ENCODE measurements at places on chromosomes 1 and 21. TPM values are rescaled to one million over a fixed set of nuclear protein-coding genes. Genes with fewer than 3 reads are reported as not detected.

Gene NEGR1
- not detected for total RNA-seq

Gene TCHHL1
- total RNA-seq = not detected

Gene ANKRD65
- total RNA-seq = not detected

Gene B3GALT5
- total RNA-seq = not detected

Gene PIP5K1A
- total RNA-seq = 65.2 TPM

Gene TMEM51
- total RNA-seq = not detected

GRCh38 chr21:26389971-26390641 lies 183.0 kb downstream of the CYYR1 start:
- DNase-seq = no peak
- no peak overlapping the region for H3K27ac ChIP-seq
- H3K27me3 ChIP-seq = no peaks in the 10 kb centered on the region
- H3K4me3 ChIP-seq = no peak overlapping the region

- H3K4me1 ChIP-seq = no peaks in the 10 kb centered on the region
- DNase-seq = no peak
- H3K4me3 ChIP-seq = no peak overlapping the region
- H3K27me3 ChIP-seq = no peaks in the 10 kb centered on the region
- no peaks in the 10 kb centered on the region for H3K36me3 ChIP-seq
Observed at GRCh38 chr1:55959136-55959548, 620.2 kb downstream of the PLPP3 start.

- DNase-seq = no peak
- H3K27ac ChIP-seq = no peak overlapping the region
- H3K4me1 ChIP-seq = peaks cover 21% of the 10 kb centered on the region
Observed at GRCh38 chr1:31871703-31872102, 55.9 kb upstream of the SPOCD1 start.

GRCh38 chr1:63982201-63982600 lies 208.4 kb downstream of the ROR1 start:
- no peaks in the 10 kb centered on the region for H3K36me3 ChIP-seq
- no peak for DNase-seq
- no peaks in the 10 kb centered on the region for H3K4me1 ChIP-seq
- H3K27me3 ChIP-seq = no peaks in the 10 kb centered on the region
- H3K27ac ChIP-seq = no peak overlapping the region

DNA sequence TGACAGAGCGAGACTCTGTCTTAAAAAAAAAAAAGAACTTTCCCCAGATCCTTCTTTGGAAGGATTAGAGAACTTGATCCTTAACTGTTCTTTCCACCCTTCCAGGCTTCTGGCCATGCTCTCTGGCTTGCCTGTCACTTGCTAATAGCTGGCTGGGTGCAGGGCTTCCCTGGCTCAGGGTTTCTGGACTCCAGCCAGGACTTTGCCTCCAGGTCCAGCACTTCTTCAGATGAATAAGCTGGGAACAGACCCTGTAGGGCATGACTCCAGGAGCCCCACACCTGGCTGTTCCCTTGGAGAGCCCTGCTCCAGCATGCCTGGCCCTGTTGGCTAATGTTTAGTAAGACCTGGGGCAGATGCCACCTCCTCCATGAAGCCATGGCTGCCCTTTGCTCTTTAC lies 3.3 kb upstream of the NT5C1A start:
- H3K27me3 ChIP-seq = peaks cover 14% of the 10 kb centered on the region
- no peak overlapping the region for H3K27ac ChIP-seq
- no peak overlapping the region for H3K4me3 ChIP-seq
- DNase-seq = no peak
- no peaks in the 10 kb centered on the region for H3K36me3 ChIP-seq

- H3K4me3 ChIP-seq = no peak overlapping the region
- H3K4me1 ChIP-seq = no peaks in the 10 kb centered on the region
- H3K36me3 ChIP-seq = no peaks in the 10 kb centered on the region
- no peak overlapping the region for H3K27ac ChIP-seq
- DNase-seq = no peak
Observed at GRCh38 chr1:79398501-79398900, 392.0 kb upstream of the ADGRL4 start.

- no peak for DNase-seq
- no peaks in the 10 kb centered on the region for H3K4me1 ChIP-seq
- H3K4me3 ChIP-seq = no peak overlapping the region
- H3K36me3 ChIP-seq = no peaks in the 10 kb centered on the region
Observed at GRCh38 chr1:14142397-14143100, 442.6 kb downstream of the PRDM2 start.

DNA sequence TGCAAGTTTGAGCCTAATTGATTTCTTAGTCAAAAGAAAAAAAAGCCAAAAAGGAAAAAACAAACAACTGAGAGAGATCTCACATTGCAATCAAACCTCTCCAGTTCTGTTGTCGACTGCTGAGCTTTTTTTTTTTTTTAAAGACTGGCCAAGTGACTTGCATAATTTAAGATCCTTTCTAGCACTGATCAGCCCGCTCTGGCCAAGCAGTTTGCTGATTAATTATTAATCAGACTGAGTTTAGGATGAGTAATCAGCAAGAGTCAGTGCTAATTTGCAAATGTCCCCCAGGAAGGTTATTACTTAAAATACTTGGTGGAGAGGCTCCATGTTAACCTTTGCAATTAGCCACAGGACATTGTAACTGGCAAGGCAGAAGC lies 39.3 kb downstream of the HMGB4 start:
- H3K27me3 ChIP-seq = no peaks in the 10 kb centered on the region
- no peaks in the 10 kb centered on the region for H3K36me3 ChIP-seq
- H3K4me1 ChIP-seq = no peaks in the 10 kb centered on the region
- no peak for DNase-seq
- H3K4me3 ChIP-seq = no peak overlapping the region

DNA sequence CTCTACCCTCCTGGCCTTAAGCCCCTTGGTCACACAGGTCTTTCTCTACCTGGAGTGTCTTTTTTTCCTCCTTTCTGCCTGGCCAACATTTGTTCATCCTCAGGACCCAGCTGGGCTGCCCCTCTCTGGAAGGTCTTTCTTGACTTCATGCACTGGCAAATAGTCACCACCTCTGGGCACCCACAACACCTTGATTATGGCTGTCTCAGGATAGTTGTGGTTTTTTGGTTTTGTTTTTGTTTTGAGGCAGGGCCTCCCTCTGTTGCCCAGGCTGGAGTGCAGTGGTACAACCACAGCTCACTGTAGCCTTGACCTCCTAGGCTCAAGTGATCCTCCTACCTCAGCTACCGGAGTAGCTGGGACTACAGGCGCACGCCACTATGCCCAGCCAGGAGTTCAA lies 10.8 kb downstream of the RPS6KA1 start:
- no peak overlapping the region for H3K4me3 ChIP-seq
- H3K4me1 ChIP-seq = peaks cover 90% of the 10 kb centered on the region
- peak overlapping the region; percentile 98 for H3K27ac ChIP-seq

- H3K27me3 ChIP-seq = no peaks in the 10 kb centered on the region
- H3K4me1 ChIP-seq = no peaks in the 10 kb centered on the region
- H3K27ac ChIP-seq = no peak overlapping the region
- DNase-seq = no peak
- no peak overlapping the region for H3K4me3 ChIP-seq
Observed at GRCh38 chr21:38263493-38263892, 6.7 kb downstream of the KCNJ15 start.

DNA sequence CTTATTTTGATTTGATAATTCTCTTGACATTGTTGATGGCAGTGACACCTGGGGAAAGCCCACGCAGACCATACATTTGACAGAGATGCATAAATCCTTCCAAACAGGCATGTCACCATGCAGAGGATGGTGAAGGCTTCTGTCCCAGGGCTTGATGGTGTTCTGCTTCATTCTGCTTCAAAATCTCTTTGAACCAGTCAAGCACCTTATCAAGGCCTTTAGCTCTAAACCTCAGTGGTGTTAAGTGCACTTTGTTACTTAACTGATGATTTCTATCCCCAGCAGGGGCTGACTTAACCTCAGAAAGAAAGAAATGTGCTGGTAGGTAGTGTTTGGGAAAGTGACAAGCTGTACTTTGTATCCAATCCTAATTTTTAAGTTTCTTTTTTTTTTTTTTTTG lies 81.1 kb downstream of the RRAGC start:
- no peaks in the 10 kb centered on the region for H3K4me1 ChIP-seq
- no peak overlapping the region for H3K4me3 ChIP-seq
- DNase-seq = no peak
- H3K36me3 ChIP-seq = no peaks in the 10 kb centered on the region
- peaks cover 2% of the 10 kb centered on the region for H3K27me3 ChIP-seq
- no peak overlapping the region for H3K27ac ChIP-seq

DNA sequence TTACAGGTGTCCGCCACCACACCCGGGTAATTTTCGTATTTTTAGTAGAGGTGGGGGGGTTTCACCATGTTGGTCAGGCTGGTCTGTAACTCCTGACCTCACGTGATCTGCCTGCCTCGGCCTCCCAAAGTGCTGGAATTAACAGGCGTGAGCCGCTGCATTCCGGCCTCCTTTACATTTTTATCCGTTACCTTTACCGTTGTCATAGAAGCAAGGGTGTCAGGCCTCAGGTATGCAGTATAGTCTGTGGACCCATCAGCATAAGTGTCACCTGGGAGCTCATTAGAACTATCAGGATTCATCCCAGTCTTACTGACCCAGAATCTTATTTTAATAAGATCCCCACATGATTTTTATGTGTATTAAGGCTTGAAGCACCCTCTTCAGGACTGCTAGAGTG lies 5.4 kb downstream of the CDC42 start:
- no peak for DNase-seq
- H3K4me3 ChIP-seq = no peak overlapping the region
- peaks cover 12% of the 10 kb centered on the region for H3K36me3 ChIP-seq
- H3K27me3 ChIP-seq = no peaks in the 10 kb centered on the region
- peaks cover 73% of the 10 kb centered on the region for H3K4me1 ChIP-seq

DNA sequence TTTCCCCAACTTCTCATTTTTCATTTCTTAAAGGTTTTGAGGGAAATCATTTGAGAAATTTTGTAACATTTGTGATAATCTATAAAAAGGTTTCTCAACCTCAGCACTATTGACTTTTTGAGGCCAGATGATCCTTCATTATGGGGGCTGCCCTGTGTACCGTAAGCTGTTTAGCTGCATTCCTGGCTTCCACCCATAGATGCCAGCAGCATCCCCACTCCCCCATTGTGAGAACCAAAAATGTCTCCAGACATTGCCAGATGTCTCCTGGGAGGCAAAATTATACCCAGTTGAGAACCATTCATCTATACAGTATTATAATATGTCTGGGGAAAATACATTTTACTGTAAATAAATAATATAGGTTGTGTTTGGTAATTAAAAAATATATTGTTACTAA lies 146.0 kb downstream of the PBX1 start:
- H3K27me3 ChIP-seq = peaks cover 4% of the 10 kb centered on the region
- no peaks in the 10 kb centered on the region for H3K36me3 ChIP-seq
- no peak for DNase-seq
- H3K4me3 ChIP-seq = no peak overlapping the region
- peaks cover 12% of the 10 kb centered on the region for H3K4me1 ChIP-seq
- no peak overlapping the region for H3K27ac ChIP-seq

DNA sequence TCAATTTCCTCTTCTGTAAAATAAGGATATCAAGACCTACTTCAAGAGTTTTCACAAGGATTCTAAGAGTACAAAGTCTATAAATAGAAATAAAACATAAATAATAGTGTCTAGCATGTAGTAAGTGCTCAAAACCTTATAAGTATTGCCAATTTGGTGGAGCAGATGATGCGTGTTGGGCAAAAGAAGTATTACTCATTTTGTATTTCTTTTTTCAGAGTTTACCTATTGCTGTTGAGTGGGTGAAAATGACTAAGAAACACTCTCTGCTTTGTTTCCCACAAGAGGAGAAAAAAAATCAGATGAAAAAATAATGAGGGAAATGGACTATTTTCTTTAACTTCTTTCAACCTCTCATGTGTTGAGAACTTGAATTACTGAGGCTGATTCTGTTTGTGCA lies 103.3 kb upstream of the KCNK2 start:
- H3K27ac ChIP-seq = no peak overlapping the region
- no peaks in the 10 kb centered on the region for H3K27me3 ChIP-seq
- H3K36me3 ChIP-seq = no peaks in the 10 kb centered on the region

All from natural killer cell (primary cell).